Stimulated activated CD8-positive, alpha-beta memory T cell treated with anti-CD3 and anti-CD28 coated beads, Interleukin-2, amount 100 ng/mL, for 48 hours (primary cell): ENCODE measurements at places on chromosomes 4 and X.

DNA sequence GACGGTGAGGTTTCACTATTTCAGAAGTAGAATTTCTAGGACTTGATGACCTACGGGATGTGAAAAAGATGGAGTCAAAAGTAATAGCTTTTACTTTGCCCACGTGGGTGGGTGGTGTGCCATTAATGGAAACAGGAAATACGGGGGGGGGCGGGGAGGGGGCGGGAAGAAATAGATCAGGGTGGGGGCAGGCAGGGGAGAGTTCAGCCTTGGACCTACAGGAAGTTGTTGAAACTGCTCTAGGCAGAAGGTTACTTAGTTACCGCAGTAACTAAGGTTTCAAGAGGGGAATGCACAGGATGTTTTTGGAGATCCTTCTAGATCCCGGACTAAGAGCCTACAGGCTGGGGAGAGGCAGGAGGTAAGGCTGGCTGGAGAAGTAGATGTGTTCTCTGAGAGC lies 3.6 kb upstream of the FHL1 start:
- DNase-seq, result no peak

DNA sequence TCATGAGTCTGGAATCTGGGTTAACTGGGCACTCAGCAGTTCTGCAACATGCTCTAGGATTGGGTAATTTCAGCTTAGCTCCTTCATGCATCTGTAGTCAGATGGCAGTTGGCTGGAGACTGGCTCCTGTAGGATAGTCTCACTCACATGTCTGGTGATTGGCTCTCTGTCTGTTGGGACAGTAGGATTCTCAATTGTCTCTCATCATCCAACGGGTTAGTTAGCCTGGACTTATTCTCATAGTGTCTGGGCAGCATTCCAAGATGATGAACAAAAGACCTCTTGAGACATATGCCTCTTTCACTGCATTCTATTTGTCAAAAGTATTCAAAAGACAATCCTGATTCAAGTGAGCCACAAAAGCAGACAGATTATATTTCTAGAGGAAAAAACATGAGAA lies 795.6 kb upstream of the GALNTL6 start:
- DNase-seq, result no peak

GRCh38 chrX:101550751-101551379 lies 518 bp downstream of the ARMCX1 start:
- DNase-seq, result no peak

- DNase-seq, result no peak
These were observed 87.5 kb downstream of the TRAPPC11 start for GRCh38 chr4:183746305-183747229.

DNA sequence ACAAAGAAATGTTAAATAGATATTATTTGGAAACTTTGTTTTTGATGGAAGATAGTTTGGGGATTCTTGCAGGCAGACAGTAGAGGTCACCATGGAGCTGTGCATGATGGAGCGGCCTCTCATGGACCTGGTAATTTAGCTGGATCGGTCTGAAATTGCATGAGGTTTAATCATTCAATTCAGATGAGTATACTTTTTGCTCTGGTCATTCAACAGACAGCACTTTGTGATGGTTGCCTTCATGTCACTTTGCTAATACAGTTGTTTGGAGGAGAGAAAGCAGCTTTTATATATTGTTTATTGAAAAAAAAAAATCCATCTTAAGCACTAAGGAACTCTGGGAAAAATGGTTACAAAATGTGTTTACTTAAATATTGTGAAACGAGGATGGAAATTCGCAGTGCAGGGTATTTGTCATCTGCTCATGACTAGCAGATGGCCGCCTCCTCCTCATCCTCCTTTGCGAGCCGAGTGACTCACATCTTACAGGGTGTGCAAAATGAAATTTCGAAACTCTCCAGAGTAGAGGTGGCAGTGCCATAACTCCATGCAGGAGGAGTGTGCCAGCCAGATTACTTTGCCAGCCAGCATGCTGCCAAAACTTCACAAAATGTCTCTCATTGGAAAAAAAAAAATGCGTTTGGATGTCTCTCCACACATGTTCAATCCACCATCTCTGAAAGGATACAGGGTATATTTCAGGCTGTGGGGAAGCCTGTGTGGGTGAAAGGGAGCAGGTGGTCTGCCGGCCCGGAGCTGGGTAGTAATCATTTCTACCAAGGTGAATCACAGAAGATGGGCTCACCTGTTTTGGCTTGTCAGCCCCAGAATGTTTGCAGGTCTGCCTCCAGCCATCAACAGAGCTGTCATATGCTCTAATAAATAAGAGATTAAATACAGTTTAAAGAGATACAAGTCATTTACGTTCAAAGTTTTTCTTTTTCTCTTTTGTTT lies 314.9 kb upstream of the DIPK2B start:
- no peak for DNase-seq

DNA sequence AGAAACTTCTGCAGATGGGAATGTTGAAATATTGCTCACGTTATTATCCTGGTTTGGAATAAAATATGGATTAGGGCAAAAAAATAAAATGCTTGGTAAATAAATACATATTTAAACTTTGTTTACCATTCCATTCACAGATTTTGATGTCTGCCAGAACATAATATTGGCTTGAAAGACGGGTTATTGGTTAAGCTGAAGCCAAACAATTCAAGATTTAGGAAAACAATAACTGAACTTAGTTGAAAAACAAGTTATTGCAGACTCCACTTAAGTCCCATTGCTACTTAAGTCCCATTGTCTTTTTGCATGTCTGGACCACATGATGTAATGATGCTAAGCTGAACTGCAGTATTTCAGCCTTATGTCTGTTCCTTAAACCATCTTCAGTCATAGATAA lies 722.5 kb downstream of the FAT4 start:
- no peak for DNase-seq

- DNase-seq, result no peak
These were observed 289.9 kb downstream of the GASK1B start for GRCh38 chr4:157882901-157883300.

GRCh38 chr4:24686866-24687692 lies 102.7 kb upstream of the DHX15 start:
- DNase-seq, result peak; percentile 20

- DNase-seq, result no peak
These were observed 52.6 kb downstream of the LIMCH1 start for GRCh38 chr4:41590591-41590990.

DNA sequence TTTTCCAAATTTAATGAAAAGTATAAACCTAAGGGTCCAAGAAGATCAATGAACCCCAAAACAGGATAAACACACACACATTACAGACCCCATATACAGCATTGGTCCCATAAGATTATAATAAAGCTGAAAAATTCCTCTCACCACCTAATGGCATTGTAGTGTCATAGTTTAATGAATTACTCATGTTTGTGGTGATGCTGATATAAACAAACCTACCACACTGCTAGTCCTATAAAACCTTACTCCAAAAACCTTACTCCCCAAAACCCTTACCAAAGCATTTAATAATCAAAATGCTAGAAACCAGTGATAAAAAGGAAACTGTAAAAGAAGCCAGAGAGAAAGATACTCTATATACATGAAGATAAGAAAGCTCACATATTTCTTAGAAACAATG lies 148.1 kb upstream of the SH3RF1 start:
- DNase-seq, result no peak

- DNase-seq, result no peak
These were observed 37.7 kb downstream of the ADAMTS3 start for GRCh38 chr4:72531322-72531721.

DNA sequence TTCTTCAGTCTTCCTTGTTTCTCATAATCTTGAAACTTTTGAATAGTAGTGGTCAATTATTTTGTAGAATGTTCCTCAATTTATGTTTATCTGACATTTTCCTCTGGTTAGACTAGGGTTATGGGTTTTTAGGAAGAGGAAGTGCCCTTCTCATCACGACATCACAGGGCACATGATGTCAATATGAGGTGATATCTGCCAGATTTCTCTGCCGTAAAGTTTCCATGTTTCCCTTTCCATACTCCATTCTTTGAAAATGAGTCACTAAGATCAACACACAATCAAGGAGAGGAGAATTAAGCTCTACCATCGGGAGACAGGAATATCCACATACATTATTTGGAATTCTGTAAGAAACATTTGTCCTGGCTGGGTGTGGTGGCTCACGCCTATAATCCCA lies 28.4 kb downstream of the RP2 start:
- no peak for DNase-seq

GRCh38 chr4:119290598-119290997 lies 31.3 kb downstream of the FABP2 start:
- DNase-seq, result no peak

GRCh38 chr4:182640491-182640890 lies 276.7 kb downstream of the DCTD start:
- no peak for DNase-seq

GRCh38 chrX:145751943-145752342 lies 65.7 kb upstream of the SLITRK2 start:
- DNase-seq, result no peak

- DNase-seq, result no peak
These were observed 41.9 kb upstream of the GAB1 start for GRCh38 chr4:143294710-143295275.

DNA sequence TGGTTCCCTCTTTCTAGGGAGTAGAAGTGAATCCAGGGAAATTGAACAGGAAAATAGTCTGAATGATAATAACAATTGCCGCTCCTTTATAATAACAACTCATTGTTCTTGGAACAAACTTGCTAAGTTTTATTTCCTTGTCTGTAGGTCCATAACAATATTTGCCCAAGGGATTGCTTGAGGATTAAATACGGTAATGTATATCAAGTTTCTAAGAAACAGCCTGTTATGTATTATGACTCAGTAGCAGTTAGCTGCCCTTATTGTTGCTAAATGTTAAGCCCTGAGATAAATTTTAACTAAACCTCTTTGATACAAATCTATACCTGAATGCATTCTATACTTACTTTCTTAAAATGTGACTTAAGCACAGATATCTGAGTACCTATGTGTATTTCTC lies 215.9 kb upstream of the AADAT start:
- no peak for DNase-seq

DNA sequence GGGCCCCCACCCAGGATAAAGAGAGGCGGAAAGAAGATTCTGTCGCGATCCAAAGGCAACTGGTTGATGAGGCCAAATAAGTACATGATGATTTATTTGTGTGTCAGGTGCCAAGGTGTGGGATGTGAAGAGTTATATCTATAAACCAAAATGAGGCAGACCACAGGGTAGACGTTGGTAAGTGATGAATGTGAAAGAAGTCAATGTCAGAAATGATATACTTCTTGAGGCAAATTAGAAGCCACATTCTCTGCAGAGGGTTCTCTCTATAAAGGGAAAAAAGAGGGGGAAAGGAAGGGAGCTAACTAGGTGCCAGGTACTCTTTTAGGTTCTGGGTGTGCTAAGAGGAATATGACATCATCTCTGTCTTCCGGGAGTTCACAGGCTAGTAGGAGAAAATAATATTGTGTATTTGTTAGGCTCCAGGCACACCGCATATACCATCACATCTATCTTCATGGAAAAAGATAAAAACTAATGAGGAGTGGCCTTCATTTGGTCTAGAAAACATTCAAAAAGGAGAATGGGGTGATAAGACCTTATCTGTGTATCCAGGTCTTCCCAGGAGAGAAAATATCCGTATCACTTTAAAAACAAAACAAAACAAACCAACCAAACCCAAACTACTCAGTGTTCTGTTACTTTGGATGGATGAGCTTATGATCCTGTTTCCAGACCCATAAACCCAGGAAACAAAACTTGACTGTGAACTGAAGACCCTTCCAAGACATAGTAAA lies 4.8 kb upstream of the SH2D1A start:
- DNase-seq, result no peak

- DNase-seq, result no peak
These were observed 21.7 kb downstream of the ADGRG2 start for GRCh38 chrX:19100586-19100985.

DNA sequence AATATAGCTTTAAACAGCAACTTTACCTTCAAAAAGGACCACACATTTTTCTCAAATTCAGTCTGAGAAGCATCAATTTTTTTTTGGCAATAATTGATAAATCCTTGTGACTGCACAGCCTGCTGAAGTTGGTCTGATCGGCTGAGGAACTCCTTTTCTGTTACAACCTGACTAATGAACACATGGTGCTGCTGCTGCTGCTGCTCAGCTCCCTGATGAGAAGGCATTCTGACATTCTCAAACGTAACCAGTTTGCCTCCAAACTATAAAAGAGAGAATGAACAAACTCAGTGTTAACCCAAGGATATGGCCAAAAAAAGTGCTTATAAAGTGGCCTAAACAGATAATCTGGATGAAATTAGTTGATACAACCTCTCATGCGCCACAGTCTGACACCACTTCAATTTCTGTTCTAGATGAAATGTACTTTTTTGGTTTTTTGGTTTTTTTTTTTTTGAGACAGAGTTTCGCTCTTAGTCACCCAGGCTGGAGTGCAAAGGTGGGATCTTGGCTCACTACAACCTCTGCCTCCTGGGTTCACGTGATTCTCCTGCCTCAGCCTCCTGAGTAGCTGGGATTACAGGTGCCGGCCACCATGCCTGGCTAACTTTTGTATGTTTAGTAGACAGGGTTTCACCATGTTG lies 26.5 kb downstream of the SEC31A start:
- DNase-seq, result no peak

DNA sequence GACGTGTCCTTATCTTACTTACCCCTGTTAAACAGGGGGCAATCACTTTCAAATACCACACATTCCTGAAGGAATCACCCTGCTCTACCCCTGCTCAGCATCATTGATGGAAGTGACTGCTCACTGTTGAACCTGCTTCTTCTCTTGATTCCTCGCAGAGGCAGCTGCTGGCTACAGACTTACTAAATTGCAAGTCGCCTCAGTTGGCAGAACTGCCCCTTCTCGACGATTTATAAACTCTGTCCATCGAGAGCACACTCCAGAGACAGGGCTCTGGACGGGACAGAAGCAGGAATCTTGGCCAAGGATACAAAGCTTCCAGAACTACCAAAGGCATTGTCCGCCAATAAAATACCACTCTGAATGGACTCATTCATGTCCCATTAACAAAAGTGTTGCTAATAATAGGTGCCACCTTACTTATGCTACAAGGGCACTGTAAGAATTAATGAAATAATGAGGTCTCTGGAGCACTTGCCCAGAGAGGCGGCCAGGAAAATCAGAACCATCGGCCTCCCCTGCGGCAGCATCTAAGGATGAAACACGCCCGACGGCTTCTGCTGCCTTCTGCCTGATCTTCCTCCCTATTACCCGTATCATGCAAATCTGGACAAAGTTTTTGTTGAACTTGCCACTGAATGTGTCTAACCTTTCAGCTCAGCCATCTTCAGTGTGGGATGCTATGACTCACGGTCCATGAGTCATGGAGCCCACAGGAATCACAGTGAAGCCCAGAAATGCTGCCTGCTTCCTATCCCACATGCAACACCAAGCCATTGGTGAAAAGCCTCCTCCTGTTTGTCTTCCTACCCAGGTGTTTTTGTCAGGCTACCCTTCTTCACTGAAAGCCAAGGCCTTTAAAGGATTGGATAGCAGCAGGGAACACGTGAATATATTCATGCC lies 164.9 kb downstream of the MAML3 start:
- peak; percentile 14 for DNase-seq
